ENCODE measurements at places on chromosomes 16 and 17. TPM values are rescaled to one million over a fixed set of nuclear protein-coding genes. Genes with fewer than 3 reads are reported as not detected.

The PRSS22 gene
- not detected for total RNA-seq

The STAT5A gene
- total RNA-seq, result 33.9 TPM

The TAC4 gene
- not detected for total RNA-seq

The P2RX5 gene
- total RNA-seq, result 0.13 TPM

The FBXL16 gene
- 0.20 TPM for total RNA-seq

The AIPL1 gene
- not detected for total RNA-seq

The STX8 gene
- total RNA-seq, result 74.2 TPM

The ELMO3 gene
- total RNA-seq, result 0.53 TPM

The TBC1D3H gene
- not detected for total RNA-seq

The ADORA2B gene
- total RNA-seq, result 8.0 TPM

The PNMT gene
- not detected for total RNA-seq

The RRAD gene
- total RNA-seq, result 0.60 TPM

The KRTAP1-1 gene
- not detected for total RNA-seq

The NEUROD2 gene
- total RNA-seq, result not detected

The KIFC3 gene
- total RNA-seq, result 65.0 TPM

The C16orf46 gene
- 0.35 TPM for total RNA-seq

The OTOP3 gene
- total RNA-seq, result not detected

The HP gene
- not detected for total RNA-seq

The AURKB gene
- 34.4 TPM for total RNA-seq

The TPSB2 gene
- total RNA-seq, result not detected

The ADGRG3 gene
- total RNA-seq, result not detected

The ALDH3A1 gene
- 1.8 TPM for total RNA-seq

The C1QTNF1 gene
- total RNA-seq, result 20.2 TPM

The TP53TG3C gene
- total RNA-seq, result not detected

The HIC1 gene
- 34.6 TPM for total RNA-seq

The KRT37 gene
- total RNA-seq, result not detected

Data from pulmonary artery endothelial cell (primary cell).